Activated naive CD8-positive, alpha-beta T cell treated with anti-CD3 and anti-CD28 coated beads, Interleukin-2, amount 50 U/mL, for 16 hours (primary cell): ENCODE measurements at places on chromosomes 4 and X.

DNA sequence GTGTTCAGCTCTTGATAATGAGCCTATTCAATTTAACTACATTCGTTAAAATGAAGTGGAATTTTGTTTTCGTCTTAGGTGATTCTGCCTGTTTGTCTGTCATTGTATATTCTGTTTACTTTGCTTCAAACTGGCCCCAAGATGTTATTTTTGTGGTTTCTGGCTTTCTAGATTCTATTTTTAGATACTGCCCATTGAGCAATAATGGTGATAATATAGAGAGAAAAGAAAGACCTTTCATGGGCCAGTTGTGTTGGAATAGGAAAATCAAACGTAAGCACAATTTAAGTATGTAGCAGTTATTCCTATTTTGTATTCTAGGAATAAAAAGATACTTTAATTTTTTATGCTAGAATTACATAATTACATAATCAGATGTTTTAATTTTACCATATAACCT, 4.0 kb downstream of the CDKN2AIP start:
- DNase-seq, result no peak

DNA sequence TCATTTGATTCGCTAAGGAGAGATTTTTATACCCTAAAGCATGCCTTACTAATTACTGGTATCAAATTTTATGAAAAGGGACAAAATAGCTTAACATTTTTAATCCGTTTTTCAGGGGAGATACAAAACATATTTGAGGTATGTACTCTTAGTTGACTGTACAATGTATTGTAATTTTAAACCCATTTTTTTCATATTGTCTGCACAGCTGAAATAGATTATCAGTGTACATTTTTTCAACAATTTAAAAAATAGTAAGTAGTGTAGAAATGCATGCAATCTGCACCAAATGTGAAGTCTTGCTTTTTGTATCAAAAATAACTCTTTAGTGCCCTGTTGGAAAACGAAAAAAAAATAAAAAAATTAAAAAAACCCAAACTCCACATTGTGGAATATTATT, 82.2 kb downstream of the TENM3 start:
- DNase-seq, result no peak

- no peak for DNase-seq
Measured at GRCh38 chr4:147821555-147821954, 89.7 kb downstream of the ARHGAP10 start.

GRCh38 chr4:174464949-174465348, 57.3 kb downstream of the HPGD start:
- DNase-seq, result no peak

DNA sequence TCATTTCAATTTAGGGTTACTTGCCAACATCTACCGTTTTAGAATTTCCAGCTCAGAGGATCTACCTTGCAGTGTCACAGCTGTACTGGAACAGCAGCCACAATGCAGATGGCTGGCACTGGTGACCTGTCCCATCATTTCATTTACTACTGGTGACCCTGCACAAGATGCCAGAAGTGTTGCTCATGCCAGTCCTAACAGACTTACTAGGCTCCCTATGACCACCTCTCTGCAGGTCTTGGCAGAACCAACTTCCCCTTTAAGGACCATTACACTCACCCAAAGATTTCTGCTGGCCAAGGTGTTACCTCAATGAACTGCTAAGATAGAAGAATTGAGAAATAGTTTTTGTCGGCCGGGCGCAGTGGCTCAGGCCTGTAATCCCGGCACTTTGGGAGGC, 106.9 kb downstream of the C4orf51 start:
- DNase-seq, result no peak

DNA sequence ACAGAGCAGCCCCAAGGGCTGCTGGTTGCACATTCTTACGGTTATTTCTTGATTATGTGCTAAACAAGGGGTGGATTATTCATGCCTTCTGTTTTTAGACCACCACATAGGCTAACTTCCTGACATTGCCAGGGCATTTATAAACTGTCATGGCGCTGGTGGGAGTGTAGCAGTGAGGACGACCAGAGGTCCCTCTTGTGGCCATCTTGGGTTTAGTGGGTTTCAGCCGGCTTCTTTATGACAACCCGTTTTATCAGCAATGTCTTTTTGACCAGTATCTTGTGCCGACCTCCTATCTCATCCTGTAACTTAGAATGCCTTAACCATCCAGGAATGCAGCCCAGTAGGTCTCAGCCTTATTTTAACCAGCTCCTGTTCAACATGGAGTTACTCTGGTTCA, 212.4 kb upstream of the GRID2 start:
- no peak for DNase-seq

DNA sequence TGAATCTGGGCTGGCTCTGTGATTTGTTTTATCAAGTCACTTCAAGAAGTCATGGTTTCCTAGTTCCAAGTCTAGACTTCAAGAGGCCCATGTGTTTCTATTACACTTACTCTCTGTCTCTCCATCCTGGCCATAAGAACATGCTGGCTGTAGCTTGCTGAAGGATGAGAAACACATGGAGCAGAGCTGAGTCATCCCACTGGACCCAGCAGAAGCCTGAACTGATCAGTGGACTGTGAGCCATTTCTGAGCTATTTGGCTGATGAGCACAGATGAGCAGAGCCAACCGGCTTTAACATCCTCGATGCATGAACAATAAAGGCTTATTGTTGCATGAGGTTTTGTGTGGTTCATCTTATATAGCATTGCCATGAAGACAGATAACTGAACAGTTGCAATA, 290.6 kb upstream of the BOD1L1 start:
- DNase-seq, result no peak

DNA sequence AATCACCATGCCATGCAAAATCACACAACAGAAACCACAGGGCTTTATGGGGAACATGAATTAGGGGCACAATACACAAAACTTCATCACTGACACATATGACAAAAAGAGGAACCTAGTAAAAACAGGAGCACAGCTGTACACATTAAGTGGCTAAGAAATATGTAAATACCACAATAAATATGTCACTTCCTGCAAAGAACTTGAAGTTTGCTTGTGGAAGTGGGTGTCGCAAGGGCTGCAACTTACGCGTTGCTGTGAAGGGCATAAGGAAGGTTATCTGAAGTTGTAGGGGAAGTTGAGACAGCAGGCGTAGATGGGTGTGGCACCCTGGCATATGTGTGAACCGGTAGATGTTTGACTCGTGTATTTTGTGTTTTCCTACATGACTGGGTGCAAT, 42.4 kb downstream of the CLCN4 start:
- DNase-seq, result no peak

DNA sequence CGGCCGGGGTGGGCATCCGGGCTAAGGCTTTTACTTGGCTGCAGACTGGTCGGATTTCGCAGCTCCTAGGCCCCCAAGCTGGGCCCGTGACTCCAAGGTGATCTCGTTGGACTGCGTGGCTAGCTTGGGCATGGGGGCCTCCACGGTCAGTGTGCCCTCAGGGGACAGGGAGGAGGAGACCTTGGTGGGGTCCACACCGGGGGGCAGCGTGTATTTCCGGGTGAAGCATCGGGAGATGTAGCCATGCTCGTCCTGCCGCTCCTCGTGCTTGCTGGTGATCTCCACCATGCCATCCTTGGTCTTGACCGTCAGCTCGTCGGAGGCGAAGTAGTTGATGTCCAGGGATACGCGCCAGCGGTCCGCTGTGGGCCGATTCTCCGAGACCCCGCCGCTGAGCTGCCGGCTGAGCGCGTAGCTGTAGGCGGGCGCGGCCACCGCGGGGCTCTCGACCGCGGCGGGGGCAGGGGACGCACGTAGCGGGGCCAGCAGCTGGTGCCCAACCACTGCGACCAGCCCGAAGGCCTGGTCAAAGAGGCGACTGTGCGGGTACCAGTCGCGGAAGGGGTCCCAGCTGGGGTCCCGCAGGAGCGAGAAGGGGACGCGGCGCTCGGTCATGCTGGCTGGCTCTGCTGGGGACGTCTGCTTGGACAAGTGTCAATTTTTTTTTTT, 881 bp upstream of the CACNA1F start:
- no peak for DNase-seq

- no peak for DNase-seq
Measured at GRCh38 chr4:80029364-80029763, 43.7 kb downstream of the ANTXR2 start.

GRCh38 chrX:46754036-46754435, 4.9 kb downstream of the SLC9A7 start:
- DNase-seq, result no peak

DNA sequence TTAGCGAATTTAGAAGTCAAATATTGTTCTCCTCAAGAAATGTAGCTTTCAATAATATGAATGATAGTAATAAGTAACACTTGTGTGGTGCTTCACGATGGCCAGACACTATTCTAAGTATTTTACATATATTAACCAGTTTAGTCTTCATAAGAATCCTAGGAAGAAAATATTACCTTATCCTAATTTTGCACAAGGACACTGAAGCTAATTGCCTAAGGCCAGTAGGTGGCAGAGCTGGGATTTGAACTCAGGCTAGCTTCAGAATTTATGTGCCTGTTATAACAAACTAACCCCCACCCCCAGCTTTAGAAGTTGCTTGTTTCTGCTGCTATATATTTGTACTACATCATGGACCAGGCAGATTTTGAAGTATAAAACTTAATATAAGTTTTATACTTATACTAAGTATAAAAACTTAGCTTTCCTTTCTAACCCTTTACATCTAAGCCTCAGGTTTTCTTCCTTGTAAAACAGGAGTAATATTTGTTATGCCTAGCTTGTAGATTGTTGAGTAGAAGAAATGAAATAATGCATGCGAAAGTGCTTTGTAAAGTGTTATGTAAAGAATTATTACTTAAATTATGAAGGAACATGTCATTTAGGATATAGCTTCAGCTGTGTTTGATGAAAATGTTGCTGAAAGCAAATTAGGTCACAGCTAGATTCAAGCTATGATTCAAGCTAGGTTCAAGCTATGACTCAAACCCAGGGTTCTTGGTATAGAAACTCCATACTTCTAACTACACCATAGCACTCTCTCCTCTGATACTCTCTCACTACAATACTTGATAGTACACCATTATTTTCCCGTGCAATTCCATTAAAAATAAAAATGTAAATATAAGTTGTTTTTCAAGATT, 4.2 kb upstream of the CDS1 start:
- no peak for DNase-seq

DNA sequence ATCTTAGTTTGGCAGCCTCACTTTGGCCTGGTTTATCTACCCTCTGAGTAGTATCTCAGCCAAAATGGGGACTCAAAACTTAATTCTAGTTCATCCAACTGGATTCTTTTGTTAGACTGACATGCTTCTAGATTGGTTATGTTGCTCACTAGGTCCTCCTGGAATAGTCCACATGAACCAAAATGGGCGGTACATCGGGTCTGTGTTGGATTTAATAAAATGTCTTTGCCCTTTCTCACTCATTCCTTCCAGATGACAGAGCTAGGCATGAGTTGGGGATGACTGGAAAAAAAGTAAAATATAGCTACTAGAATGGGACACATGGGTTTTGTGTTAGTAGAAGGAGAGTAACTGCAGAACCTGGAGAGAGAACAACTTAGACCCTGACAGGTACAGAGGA, 247.9 kb downstream of the CCSER1 start:
- DNase-seq, result no peak

DNA sequence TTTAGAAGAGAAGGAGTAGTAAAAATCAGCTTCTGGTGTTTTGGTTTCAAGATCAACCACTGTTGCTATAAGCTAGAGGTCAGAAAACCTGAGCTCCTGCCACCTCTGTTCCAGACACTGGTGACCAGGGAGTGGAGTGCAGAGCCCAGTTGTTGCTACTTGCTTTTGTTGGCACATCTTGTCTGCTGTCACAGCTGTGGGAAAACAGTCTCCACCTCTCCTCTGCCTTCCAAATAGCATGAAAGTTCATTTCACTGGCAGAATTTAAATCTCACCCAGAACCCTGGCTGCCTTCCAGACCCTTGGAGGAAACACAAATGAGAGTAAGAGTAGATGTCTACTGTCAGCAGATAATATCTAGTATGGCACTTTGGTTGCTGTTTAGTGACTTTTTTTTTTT, 297.5 kb upstream of the KLF3 start:
- no peak for DNase-seq

DNA sequence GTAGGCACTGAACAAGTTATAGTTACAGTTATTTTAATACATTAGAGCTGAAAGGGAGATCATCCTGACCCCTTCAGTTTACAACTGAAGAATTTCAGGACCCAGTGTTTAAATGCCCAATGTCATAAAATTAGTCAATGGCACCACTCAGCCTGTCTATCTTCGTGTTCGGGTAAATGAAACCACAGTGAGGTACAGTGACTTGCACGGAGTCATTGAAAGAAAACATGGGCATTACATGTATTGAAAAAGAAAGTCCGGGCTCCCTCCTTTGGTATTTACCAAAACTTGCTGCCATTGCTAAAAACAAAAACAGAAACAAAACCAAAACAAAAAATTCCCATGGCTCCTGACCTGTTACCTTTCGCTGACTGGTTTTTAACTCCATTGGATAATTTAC, 131.7 kb downstream of the SH2D1A start:
- DNase-seq, result no peak

DNA sequence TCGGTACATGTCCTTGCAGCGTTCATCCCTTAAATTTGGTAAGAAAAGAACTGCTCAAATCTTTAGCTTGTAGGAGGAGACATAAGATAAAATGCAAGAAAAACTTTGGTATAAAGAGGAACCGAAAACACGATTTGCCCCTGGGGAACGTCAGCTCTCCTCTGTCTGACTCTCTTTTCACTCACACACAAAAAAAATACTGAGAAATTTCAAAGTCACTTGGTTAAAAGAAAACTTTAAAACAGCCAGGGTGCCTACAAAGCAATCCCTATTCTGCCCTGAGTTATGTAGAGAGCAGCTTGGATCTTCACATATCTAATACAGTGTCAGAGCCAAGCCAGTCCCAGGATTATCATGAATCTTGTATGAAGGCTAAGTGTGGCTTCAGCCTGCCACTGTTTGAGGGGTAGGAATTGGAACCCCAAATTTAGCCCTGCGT, 248.5 kb upstream of the CXXC4 start:
- DNase-seq, result no peak

- no peak for DNase-seq
Measured at GRCh38 chr4:9933956-9934355, 87.3 kb downstream of the SLC2A9 start.

GRCh38 chr4:126364311-126364911, 1049.7 kb downstream of the FAT4 start:
- DNase-seq, result no peak

- no peak for DNase-seq
Measured at GRCh38 chr4:116788723-116789122, 296.7 kb downstream of the TRAM1L1 start.

GRCh38 chr4:99759346-99759984, 57.2 kb upstream of the DAPP1 start:
- DNase-seq, result no peak

DNA sequence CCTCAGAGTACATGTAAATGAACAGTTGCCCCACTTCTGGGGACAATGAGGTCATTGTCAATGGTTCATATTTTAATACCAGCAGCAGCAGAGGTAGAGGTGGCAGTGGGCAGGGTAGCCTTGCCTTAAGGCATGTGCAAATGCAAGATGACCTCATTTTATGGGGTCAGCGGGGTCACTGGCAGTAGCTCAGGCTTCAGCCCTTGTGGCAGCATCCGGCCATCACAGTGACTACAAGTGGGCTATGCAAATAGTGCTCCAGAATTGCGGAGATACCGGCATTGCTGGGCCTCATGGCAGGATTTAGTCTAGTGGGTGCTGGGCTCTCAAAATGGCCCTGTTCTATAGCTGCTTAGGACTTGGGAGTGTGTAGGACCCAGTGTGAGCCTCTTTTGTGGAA, 144.7 kb downstream of the FAM47A start:
- DNase-seq, result no peak

GRCh38 chrX:33336783-33337182, 125.4 kb upstream of the DMD start:
- DNase-seq, result no peak
